Posterior cingulate gyrus (tissue), 11 donors: ENCODE measurements at places on chromosomes 12 and 14.

DNA sequence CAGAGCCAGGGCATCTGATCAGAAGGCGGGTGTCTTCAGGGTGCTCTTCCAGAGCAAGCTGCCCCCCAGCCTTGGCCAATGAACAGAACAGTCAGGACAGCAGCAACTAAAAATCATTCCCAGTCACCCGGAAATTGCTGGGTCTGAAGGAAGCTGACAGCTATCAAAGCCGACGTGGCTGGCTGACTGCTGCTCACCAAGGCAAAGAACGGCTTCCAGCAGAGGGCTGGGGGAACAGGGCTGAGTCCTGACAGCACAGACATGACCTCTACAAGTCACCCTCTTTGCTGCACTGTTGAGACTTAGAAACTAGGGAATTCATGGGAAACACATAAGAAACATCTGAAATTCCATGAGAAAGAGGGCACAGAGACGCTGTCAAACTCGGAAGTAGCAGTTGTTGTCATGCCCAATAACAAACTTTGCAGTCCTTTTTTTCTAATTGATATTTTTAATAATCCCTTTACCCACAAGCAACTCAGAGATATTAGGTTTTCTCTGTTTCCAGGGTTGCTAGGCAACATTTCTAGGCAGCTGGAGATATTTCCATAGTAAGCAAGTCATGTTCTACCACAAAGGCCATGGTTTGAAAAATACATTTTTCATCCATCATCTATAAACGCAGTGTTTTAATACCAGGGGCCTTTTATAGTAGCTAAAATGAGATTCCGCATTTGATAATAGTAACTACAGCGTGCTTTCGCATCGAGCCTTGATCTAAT lies 365.2 kb downstream of the SEC23A start:
- DNase-seq: peak; percentile 80

GRCh38 chr14:103086771-103087342 lies 2.8 kb downstream of the LBHD2 start:
- DNase-seq: no peak

- no peak for DNase-seq
Observed at GRCh38 chr12:132071830-132072384, 72.2 kb downstream of the DDX51 start.

DNA sequence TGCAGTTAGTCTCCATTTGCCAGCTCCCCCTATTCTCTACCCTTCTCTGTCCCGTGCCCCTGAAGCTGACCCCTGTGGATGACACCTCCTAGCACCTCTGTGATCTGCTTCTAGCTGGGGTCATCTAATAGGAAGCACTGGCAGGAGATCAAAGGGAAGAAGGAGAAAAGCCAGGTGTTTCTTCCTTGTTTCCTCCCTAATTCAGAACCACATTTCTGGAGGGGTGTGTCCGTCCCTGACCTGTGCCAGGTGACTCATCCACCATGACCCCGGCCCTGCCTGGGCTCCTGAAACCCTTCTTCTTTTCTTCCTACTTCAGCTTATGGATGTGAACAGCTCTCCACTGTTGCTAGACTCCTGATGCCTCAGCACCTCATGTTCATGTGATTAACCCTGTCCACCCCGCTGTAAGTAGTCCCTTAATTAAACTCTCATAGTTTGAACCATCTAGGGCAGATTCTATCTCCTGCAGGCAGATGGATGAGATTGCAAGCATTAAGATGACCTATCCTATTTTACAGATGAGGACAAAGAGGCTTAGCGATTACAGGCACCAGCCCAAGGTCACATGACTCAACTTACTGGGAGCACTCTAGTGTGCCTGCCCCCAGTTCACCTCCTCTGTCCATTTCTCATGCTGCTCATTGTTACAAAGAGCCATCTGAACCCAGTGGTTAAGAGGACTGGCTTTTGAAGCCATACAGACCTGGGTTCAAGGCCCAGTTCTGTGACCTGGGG lies 770.5 kb downstream of the MED13L start:
- DNase-seq: no peak

GRCh38 chr12:3168223-3169221 lies 91.3 kb downstream of the TSPAN9 start:
- DNase-seq: peak; percentile 79

- no peak for DNase-seq
Observed at GRCh38 chr12:96400631-96401075, 414 bp upstream of the CDK17 start.

DNA sequence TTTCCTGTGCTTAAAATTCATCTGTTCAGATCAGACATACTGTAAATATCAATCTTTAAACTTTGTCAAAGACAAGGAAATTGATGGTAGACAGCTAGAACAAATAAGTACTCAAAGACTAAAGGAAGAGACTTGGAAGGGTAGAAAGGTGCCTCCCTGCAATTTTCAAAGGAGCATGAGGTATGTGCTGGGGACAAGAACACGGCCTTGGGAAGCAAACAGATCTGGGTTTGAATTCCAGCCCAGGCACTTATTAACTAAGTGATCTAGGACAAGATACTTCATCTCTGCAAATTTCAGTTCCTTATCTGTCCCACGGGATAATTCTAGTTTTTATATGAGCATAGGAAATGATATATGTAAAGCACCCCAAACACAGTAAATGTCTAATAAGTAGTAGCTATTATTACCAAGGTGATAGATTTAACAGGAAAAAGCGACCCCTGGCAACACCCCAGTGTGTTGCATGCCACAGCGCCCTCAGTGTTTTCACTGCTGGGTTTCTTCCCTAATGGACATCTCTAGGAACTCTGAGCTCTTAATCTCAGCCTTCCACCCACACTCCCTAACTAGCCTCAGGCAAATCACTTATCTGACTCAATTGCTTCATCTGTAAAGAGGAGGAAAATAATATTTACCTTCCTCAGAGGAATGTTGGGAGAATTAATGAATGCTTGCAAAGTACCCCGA lies 44.7 kb upstream of the BMP4 start:
- no peak for DNase-seq

GRCh38 chr12:124438437-124439056 lies 128.9 kb downstream of the NCOR2 start:
- no peak for DNase-seq

GRCh38 chr14:63499701-63500250 lies 43.4 kb downstream of the PPP2R5E start:
- DNase-seq: no peak

GRCh38 chr14:73723406-73723796 lies 9.2 kb upstream of the PNMA1 start:
- no peak for DNase-seq

DNA sequence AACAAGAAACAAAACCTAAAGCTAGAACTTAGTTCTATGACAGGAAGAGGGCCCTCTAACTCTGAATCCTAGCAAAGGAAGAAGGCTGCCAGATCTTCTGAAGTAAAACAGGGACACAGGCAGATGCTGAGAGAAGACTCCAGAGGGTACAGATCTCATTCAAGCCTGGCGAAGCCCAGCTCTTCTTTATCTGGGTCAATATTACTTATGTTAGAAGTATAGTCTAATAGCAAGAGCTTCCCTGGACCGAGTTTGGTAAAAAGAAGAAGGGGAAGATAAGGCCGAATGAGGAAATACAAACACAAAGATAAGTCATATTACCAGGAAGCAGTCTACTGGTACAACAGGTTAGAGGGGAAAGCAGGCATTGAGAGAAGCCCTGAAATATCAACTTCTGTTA lies 79.9 kb upstream of the CCDC91 start:
- no peak for DNase-seq

DNA sequence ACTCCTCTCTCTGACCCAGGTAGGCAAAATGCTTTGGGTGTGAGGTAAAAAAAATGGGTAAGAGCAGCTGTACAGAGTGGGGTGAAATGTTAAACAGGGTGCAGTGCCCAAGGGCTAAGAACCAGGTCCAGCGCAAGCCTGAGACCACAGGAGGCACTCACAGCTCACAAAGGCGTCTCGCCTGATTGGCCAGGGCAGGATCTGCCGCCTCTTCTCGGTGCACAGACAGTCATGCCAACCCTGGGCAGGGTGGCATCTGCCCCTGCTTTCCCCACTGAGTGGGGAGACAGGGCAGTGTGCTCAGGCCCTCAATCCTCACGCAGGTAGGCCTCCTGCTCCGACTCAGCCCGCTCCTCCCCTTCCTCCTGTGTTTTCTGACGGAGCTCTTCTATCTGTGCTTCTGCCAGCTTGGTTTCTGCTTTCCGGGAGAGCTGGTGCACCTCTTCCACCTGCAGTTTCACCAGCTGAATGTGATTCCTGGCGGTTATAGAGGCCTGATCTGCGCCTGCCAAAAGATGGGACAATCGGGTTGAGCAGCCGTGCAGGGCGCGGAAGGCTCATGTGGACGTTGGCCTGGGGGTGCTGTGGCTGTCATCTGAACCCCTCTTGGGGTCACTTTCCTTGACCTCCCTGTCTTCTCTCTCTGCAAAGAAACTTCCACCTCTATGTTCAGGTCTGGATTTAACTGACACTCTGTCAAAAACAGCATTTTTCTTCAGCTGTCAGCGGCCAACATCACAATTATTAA lies 4.7 kb downstream of the B3GNT4 start:
- no peak for DNase-seq

DNA sequence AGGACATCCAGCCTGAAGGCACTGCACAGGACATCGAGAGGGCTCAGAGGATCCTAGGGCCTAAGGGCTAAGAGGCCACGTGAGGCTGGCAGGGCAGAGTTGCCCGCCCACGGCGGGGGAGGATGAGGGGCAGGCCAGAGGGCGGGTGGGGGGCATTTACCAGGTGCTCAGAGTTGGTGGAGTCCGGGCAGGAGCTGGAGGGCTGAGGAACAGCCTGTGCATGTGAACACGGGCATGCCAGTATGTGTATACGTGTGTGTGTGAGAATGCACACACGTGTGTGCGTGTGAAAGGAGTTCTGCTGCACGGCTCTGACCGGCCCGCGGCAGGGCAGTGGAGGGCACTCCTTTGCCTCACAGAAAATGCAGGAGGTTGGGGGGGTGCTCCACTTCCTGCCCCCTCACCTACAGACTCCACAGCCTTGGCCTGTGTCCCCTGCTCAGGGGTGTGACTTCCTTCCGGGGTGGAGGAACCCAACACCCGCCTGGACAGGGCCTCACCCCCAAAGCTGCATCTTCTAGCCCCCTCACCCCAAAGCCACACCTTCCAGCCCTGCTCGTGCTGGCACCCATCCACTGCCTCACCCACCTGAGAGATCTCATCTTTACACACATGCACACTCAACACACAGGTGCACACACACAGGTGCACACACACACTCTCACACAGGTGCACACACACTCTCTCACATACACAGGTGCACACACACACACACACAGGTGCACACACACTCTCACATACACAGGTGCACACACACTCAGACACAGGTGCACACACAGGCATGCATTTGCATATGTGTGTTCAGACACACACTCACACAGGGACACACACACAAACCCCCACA lies 11.8 kb upstream of the GPR132 start:
- DNase-seq: no peak

DNA sequence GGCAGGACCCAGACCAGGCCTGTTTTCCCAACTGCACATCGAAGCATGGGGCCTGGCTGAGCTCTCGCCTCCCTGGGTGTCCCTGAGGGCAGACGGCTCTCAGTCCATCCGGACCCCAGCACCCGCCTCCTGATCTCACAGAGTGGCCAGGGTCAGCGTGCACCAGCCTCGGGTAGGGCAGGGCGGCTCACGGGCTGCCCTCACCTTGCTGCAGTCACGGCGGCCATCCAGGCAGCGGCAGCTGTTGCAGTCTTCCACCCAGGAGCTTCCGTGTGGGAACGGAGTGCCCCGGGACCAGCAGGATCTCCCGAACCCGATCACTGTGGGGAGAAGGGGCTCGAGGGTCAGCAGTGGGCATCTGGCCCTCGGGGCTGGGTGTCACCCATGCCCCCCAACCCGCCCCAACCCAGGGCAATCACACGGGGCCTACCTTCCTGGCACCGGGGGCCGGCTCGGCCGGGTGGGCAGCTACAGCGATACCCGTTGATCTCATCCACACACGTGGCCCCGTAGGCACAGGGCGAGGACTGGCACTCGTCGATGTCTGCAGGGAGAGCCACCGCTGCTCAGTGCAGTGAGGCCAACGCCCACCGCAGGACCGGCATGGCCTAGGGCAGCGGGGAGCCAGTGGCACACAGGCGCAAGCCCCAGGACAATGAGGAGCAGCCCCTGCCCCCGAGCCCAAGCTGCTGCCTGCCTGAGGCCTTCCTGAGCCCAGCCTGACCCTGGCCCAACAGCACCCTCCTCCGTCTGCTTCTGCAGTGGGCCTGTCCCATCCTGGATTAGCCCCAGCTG lies 22.2 kb downstream of the JAG2 start:
- DNase-seq: no peak

DNA sequence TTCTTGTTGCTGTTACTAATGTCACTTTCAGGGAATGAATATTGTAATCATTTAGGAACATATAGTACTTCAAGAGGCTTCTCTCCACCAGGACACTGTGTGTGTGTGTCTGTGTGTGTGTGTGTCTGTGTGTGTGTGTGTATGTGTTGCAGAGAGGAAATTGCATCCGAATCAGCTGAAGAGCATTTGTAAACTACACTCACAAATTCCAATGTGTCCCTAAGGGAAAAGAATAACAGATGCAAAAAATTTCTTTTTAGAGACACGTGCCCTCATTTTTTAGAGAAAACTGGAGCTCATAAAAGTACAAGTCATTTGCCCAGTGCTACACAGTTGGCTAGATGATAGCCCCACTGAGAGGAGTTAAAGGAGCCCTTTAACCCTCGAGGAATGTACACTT lies 168.8 kb downstream of the ANO4 start:
- no peak for DNase-seq

DNA sequence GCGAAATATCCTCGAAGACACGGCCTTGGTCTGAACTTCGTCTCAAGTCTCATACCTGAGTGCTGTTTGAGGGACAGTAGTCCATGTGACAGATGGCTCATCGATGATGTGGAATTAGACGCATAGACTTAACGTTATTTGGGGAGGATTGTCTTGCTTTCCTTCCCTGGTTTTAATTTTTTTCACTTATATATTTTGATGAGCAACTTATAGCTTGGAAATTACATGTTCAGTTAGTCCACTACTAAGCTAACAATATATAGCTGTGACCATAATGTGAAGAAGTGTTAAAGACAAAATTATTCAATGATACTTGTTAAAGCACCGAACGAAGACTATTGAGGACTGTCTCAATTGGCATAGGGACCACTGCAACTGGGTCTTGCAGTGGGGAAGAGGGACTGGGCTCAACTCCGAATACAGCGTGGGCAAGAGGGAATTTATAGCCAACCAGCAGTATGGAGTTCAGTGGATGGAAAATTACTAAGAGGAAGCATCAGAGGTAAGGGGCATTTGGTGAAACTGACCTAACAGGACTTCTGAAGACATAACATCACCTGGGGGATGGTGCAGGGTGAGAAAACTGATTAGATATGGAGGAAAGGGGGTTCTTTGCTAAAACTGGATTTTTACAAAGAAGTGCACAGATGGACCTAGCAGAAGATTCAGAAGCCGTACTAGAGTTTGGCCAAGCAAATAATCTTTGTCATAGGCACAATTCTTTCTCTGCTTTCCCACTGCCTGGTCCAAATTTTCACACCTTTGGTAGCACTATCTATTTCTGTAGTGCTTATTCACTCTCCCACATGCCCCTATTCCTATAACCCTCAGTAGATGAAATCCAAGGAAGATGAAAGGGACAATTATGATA lies 910 bp upstream of the TM7SF3 start:
- no peak for DNase-seq
